Activated CD8-positive, alpha-beta memory T cell treated with anti-CD3 and anti-CD28 coated beads for 1 hour (primary cell): ENCODE measurements at places on chromosomes 7 and 10.

DNA sequence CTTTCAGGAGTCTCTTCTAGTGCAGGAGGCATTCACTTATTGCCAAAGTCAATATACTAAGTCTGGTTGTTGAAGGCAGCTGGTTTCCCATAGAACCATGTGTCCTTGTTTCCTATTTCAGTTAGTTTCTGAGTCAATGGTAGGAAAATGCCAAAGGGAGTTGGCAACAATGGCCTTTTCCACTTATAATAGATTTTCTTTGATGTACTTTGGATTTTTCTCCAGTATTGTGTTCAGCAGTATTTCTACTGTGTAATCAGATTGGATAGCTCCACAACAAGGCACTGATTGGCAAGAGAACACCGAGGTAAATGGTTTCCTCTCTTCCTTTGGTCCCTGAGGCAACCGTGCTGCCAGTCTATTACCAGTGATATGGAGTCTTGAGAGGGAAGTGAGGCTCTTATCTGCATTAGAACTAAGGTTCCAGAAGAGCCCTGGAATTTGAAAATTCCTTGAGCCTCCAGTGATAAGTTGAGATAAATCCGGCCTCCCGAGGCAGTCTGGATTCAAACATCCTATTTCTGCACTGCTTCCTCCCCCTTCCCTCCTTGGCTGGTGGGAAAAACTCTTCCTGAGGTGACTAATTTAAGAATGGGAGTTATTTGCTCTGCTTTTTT is 7.9 kb upstream of the SEPTIN7 start:
- DNase-seq: no peak

DNA sequence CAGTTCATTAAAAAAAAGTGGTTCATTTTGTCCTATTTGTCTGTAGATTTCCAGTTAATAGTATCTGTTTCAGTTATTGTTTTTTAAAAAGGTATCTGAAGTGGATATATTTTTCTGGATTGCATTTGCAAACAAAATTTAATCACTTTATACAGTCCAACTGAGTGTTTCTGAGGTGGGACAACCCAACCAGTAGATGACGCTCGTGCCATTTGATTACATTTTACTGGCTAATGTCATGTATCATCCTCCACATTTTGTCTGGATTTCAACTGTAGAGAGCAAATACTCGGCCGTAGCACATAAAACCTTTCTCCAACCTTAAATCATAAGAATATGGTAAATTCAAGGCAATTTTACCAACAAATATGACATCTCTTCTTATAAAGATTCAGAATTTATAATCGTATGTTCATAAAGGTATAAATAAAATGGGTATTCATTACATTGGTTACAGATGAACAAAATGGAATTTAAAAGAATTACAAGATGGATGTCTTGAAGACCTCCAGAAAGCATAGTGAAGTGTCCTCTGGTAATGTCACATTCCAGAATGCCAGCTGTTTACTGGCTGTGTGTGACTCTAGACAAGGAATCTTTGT is 789.0 kb downstream of the PHTF2 start:
- no peak for DNase-seq

- no peak for DNase-seq
Measured at GRCh38 chr10:124626759-124627380, 117.3 kb downstream of the FAM53B start.

DNA sequence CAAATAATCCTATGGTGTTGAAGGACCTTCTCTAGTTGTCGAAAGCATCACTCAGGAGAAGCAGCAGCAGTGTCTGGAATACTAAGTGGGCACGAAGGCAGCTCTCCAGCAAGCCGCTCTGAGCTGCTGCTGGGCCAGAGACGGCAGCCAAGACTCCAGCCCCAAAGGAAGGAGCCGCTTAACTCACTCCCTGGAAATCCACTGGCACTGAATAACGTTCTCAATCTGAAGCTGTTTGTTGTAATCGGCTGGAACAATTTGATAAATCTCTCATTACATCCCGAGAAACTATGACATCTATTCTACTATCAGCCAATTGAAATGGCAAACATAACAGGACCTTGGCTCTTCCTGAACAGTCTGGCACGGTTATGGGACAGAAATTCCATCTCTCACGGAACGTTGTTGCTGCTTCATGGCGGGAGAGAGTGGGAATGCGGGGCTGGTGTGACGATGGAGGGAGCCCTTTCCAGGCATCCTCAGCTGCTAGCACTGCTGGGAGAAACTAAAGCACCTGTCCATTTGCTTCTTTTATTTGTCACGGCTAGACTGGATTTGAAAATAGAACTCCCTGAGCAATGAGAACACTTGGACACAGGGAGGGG is 331.5 kb upstream of the RNF32 start:
- DNase-seq: no peak

- no peak for DNase-seq
Measured at GRCh38 chr7:31767686-31768358, 80.8 kb downstream of the PPP1R17 start.
